Stimulated activated CD8-positive, alpha-beta memory T cell treated with anti-CD3 and anti-CD28 coated beads, Interleukin-4, amount 100 ng/mL, for 24 hours (primary cell): ENCODE measurements at places on chromosomes 16 and 17.
A peak's percentile ranks its signal among the peaks of the same experiment; 100 is the strongest.

- no peak for DNase-seq
Measured at GRCh38 chr16:15907863-15908478, 19.6 kb upstream of the CEP20 start.

DNA sequence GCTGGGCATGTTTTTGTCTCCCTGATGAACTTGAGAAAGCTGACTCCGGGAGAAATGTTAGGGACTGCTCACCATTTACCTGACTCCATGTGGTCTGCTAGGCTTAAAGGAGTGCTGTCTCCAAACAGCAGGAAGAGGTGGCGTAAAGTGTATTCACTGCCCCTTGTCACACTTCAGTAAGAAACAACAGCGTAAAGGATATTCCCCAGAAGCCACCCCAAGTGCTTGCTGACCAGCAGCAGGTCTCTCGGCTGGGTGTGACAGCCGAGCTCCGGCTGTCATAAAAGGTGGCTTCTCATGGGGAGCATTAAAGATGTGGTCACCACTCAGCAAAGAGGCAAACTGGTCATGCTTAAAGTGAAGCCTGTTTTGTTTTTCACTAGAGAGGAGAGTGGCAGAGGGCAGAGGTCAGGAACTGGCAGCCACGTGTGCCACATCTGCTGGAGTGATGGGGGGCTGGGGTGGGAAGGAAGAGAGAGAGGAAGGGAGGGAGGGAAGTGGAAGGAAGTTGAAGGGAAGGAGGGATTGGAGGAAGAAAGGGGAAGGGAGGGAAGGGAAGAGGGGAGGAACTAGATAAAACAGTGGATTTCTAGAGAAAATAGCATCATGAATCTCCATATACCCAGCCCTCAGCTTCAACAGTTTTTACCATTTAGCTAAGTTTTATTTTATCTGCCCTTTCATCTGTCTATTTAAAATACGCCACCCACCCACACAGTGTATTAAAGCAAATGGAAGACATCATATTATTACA lies 119.3 kb downstream of the CLEC16A start:
- DNase-seq, result no peak

- DNase-seq, result no peak
Measured at GRCh38 chr17:42720996-42721583, 23.8 kb downstream of the EZH1 start.

- DNase-seq, result no peak
Measured at GRCh38 chr16:82152641-82153112, 17.3 kb downstream of the MPHOSPH6 start.

GRCh38 chr16:82088483-82088882 lies 53.4 kb downstream of the HSD17B2 start:
- DNase-seq, result no peak

DNA sequence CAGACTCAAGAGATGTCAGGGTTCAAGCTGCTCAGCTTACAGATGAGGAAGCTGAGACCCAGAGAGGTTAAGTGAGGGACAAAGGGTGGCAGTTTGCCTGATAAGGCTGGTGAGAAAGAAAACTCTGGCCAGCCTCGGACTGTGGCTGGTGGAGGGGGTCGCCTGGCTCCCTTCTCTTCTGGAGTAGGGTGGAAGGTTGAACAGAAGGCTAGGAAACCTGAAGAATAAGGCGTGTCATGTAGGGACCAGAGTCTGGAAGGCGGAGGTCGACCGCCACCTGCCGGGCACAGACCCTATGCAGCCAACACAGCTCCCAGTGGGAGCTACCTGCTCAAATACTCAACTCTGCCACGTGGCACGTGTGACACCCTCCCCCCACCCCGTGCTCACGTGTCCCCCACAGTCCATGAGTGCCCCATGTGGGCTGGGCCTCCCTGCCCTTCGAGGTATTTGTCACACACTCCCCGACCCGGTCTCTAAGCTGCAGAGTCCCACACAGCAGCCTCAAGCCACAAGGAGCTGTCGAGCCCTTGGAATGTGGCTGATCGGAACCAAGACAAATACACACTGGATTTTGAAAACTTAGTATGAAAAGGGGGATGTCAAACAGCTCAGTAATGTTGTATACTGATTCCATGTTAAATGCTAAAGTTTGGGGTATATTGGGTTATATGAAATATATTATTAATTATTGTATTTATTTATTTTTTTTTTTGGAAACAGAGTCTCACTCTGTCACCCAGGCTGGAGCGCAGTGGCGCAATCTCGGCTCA lies 11.8 kb downstream of the HID1 start:
- no peak for DNase-seq

GRCh38 chr17:34377078-34377823 lies 14.2 kb upstream of the CCL1 start:
- no peak for DNase-seq

- no peak for DNase-seq
Measured at GRCh38 chr17:70519300-70519699, 350.0 kb downstream of the KCNJ2 start.

DNA sequence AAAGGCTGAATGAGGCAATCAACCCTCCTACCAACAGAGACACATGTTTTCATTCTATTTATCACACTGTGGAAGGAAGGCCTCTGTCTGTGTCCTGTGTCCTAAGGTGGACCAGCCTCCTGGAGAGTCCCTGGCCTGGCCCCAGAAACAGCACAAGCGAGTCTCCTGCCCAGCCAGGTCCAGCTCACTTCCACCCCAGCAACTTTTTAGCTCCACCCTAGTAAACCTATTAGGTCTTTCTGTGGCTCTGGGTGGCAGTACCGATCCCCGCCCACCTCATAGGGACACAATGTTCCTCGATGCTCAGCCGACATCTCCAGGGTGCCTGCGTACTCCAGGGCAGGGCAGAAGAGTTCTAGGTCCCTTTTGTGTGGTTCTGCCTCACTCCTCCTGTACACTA lies 10.7 kb downstream of the DRC3 start:
- no peak for DNase-seq

DNA sequence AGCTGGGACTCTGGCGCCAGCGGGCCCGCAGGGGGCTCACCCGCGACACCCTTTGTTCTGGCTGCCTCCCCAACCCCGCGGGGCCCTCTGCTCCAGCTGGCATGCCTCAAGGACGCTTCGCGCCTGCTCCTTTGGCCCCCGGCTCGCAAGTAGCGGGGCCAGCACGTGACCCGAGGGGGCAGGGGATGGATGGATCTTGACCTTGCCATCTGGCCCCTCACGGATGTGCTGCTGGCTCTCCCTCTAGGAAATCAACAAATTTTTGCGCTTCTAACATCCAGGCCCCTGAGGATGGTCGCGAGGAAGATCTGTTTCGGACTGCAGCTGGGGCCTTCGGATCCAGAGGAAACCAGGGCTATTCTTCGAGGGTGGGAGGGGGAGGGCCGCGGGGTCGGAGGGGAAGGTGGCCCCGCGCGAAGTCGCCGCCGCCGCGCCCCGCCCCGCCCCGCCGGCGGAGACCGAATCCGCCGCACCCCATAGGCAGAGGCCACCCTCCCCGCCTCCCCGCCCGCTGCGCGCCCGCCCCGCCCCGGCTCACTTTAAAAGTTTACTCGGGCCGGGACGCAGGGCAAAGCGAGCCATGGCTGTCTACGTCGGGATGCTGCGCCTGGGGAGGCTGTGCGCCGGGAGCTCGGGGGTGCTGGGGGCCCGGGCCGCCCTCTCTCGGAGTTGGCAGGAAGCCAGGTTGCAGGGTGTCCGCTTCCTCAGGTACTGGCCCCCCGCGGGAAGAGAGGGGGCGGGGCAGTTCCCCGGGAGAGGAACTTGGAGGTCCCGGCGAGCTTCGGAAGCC lies at the start of gene ACSF2:
ACSF2 (plus strand) TSS at position 537 of the 790 bp plus-strand sequence; CDS start at position 581, 44 bp downstream.
- DNase-seq, result peak; percentile 62

- no peak for DNase-seq
Measured at GRCh38 chr16:67399749-67400704, 6.7 kb upstream of the TPPP3 start.

- DNase-seq, result no peak
Measured at GRCh38 chr16:56625943-56626654, 518 bp downstream of the MT1E start.

DNA sequence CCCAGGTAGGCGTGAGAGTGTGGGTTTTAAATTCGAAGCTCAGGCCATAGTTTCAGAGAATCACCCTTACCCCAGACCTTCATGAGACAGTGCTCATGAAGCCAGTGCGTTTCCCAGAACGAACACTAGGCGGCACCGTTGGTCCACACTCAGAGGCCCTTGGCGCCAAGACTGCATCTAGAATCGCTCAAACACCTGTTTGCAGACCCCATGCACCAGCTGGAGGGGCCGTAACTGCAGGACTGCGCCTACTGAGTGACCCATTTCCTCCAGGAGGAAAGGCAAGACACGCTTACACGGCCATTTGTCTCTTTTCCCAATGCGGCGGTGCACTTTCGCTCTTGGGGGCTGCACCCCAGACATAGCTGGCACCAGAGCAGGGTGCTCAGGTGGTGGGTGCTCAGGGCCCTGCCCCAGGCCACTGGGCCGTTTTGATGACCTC lies 34.0 kb downstream of the ADGRG5 start:
- DNase-seq, result peak; percentile 72

DNA sequence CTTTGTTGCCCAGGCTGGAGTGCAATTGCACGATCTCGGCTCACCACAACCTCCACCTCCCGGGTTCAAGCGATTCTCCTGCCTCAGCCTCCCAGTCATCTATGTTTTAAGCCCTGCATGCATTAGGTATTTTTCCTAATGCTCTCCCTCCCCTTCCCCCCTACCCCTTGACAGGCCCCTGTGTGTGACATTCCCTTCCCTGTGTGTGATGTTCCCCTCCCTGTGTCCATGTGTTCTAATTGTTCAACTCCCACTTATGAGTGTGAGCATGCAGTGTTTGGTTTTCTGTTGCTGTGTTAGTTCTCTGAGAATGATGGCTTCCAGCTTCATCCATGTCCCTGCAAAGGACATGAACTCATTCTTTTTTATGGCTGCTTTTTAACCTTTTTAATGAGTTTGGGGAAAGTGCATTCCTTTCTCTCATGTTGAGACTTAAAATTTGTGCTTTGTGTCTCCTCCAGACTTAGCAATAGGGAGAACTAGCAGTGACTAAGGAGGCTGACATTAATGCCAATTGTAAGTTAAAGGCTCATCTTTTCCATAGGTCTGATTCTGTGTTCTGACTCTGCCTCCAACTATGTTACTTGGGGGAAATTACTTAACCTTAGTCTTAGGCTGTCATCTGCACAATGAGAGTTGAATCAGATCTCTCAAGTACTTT lies 17.7 kb upstream of the PHAF1 start:
- no peak for DNase-seq

DNA sequence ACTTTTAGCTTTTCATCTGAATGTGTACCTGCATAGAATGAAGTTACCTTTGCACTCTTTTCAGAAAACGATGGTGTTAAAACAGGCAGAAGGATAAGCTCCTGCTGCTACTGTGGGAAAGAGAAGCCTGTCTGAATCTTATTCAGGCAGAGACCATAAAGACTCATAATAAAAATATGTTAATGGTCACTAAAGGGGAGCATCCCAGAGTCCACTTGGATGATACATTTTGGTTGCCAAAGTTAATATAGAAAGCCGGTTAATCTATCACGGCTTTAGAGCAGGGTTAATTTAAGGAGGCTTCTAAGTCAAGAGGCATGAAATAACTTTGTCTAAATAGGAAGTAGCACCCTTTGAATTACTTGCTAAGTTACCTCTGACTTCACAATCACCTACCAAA lies 2.9 kb downstream of the MARCHF10 start:
- no peak for DNase-seq

DNA sequence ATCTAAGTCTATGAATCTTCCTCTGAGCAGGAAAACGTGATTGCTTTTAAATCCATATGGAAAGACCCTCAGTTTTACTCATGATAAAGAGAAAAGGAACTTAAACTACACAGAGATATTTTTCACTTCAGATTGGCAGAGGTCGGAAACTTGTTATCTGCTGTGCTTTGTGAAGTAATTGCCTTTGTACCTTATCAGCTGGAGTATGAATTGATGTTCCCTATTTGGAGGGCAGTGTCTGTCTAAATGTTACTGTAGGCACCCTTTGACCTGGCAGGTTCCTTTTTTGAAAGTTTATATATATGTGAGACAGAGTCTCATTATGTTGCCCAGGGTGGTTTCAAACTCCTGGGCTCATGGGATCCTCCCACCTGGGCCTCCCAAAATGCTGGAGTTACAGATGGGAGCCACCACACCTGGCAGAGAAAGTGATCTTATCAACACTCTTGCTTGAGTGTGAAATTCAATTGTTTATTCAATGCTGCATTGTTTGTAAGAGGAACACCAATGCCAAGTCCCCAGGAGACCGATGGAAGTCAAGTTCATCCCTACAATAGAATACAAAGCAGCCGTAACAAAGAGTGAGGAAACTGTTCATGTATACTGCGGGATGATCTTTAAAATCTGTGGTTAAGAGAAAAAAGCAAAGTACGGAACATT lies 52.3 kb downstream of the ABCC1 start:
- no peak for DNase-seq

- no peak for DNase-seq
Measured at GRCh38 chr17:163514-164098, 17.8 kb downstream of the DOC2B start.

DNA sequence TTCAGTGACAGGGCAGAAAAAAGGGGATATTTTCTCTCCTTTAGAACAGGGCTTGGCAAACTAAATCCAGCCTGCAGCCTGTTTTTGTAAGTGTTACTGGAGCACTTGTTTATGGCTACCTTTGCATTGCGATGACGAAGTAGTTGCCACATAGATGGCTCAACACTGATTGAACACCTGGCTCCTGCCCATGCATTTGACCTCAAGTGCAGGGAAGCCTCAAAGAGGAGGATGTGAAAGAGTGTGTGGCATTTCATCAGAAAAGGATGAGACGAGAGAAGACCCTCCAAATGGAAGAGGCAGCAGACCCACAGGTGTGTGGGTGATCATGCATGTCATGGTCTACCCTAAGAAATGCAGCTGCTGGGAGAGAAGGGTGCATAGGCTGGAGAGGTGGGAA lies 32.7 kb upstream of the IRX5 start:
- no peak for DNase-seq

- DNase-seq, result no peak
Measured at GRCh38 chr17:50517504-50518383, 9.5 kb downstream of the MYCBPAP start.

DNA sequence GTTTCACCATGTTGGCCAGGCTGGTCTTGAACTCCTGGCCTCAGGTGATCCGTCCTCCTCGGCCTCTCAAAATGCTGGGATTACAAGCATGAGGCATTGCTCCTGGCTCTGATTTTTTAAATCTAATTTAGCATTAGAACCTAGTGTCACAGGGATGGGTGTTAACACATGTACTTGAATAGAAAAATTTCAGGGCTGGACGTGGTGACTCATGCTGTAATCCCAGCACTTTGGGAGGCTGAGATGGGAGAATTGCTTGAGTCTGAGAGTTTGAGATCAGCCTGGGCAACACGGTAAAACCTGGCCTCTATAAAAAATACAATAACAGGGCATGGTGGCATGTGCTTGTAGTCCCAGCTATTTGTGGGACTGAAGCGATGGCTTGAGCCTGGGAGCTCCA lies 6.0 kb upstream of the RNF135 start:
- no peak for DNase-seq
